Neuronal stem cell (in vitro differentiated cells): ENCODE measurements at places on chromosomes 4 and X.

DNA sequence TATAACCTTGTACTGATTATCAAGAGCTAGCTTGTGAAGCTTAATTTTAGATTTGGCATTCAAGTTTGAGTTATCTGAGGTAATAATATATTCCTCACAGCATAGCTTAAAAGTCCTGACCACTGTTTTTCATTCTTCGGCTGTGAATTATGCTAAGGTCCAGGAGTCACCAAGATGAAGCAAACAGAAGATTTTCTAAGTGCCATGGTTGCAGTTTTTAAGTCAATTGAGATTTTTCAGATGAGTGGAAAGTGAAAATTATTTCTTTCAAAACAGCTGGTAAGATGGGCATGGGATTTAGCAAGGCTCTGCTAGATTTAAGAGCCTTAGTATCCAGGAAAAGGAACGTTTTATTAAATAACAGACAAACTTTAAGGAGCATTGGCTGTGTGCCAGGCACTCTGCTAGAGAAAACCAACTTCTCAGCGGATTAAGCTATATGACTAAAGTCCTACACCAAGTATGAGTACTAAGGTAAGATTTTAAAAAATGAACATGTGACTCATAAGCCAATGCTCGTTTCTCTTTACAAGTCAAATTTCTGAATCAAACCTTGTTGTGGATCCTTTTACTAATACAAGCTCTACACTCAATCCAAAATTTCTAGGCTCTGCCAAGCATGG lies 149.9 kb upstream of the IL15 start:
- no peak for DNase-seq

GRCh38 chrX:80578517-80579105 lies 158.4 kb downstream of the TENT5D start:
- no peak for DNase-seq

DNA sequence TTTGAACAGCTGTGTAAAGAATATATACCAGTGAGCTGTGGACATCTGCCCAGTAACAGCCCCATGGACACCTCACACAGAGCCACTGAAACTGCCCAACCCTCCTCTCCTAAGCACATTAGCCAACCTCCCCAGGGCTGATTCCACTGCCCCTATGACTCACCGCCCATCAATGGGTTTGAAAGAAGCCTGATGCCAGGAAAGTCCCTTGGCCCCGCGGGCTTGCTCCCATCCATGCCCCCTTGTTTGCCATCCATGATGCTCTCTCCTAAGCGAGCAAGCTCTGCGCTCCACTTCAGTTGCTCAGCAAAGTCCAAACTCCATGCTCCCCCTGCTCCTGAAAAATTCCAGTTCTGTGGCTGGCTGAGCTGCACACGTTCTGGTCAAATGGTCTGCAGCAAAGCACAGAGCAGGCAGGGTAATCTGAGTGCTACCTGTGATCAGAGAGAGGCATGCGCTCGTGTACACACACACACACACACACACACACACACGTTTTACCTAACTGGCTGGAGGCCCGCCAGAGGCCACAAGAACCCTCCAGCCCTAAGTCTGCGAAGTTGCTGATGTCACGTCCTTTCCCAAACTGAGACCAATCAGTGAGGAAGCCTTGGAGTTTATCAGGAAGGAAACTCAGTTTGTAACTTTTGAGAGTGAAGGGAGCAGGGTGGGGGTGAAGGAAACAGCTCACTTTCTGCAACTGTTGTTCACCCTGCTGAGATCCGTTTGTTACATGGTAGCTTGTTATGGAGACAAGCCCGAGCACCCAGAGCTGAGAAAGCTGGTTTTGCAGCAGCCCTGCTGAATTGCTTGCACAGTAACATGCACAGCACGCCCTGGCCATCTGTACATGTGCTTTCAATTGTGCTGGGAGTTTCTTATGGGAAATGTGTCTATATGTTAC lies at the start of gene ASB9:
ASB9 (minus strand) TSS at position 466 of the 904 bp plus-strand sequence; CDS start at position 257, 209 bp downstream.
- DNase-seq: no peak

GRCh38 chr4:55218041-55218440 lies 92.6 kb upstream of the KDR start:
- DNase-seq: no peak
